ENCODE measurements at places on chromosomes 11 and 22. TPM values are rescaled to one million over a fixed set of nuclear protein-coding genes. Genes with fewer than 3 reads are reported as not detected.

- no peak for DNase-seq
Measured at GRCh38 chr22:37626556-37627075, 12.9 kb upstream of the SH3BP1 start.

DNA sequence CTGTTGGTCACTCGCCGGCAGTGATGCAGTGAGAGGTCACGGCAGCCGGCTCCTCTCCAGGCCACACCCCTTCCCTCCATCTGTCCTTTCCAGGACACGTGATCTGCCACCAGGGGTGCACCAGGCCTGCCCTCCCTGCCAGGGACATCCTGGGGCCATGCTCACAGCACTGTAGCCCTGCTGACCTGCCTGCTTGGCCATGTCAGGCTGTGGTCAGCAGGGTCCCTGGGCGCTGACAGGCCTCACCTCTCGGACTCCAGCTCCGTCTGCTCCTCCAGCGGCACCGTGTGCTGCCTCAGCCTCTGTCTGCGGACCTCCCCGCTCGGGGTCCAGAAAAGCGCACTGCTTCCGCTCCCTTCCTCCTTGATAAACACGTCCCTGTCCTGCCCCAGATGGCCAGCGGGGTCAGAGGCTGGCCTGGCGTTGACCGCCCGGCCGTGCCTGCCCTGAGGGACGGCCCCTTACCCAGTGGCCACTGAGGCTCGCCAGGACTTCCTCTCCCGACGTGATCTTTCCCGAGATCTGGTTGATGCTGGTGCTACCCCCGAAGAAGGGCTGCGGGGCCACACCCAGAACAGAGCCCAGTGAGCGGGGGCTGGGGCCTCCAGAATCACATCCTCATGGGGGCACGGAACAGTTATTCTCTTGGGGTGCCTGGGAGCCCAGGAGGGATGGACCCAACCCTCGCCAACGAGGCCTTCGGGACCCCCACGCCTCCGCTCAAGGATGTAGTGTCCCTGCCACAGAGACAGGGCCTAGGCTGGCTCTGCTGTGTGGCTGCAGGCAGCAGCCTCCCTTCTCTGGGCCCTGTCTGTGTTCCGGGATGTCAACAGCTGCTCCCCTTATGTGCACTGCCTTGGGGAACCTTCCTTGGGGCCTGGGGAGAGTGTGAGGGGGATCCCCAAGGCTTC is 36.3 kb upstream of the CARS1 start:
- peak; percentile 87 for DNase-seq

DNA sequence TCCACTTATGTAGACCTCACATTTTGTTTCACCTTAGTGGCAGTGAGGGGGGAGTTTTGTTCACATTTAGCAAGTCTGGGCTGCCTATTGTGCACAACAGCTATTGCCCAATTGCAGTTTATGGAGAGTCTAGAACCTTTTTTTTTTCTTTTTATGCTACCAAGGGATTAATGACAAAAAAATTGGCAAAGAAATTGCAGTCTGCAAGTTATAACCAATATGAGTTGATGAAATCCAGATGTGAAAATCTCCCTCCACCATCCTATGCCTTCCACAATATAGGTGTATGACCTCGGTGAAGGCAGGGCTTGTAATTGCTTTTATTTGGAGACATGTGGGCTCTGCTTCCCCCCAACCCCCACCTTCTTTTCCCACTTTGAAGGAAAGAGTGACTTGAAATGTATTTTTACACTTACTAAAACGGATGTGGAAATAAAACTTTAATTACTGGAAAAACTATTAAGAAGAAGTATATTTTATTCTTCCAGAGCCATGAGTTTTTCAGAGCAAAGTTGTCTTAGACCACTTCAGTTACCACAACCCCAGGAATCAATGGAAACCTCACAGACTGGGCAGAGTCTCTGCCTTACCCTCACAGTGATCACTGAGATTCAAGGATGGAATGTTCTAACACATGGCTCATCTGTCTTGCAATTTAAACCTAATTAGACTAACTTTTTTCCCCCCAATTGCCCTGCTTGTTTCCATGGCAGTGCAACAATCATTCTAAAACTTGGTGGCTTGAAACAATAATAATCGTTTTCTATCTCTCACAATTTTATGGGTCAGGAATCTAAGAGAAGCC is 120.8 kb upstream of the SLC5A12 start:
- DNase-seq: no peak

Gene C22orf31
- total RNA-seq: not detected

Gene KRTAP5-11
- total RNA-seq: 0.92 TPM

Gene RASL10A
- total RNA-seq: 5.1 TPM

GRCh38 chr11:118886681-118887111 is 3.0 kb downstream of the CXCR5 start:
- DNase-seq: peak; percentile 27

DNA sequence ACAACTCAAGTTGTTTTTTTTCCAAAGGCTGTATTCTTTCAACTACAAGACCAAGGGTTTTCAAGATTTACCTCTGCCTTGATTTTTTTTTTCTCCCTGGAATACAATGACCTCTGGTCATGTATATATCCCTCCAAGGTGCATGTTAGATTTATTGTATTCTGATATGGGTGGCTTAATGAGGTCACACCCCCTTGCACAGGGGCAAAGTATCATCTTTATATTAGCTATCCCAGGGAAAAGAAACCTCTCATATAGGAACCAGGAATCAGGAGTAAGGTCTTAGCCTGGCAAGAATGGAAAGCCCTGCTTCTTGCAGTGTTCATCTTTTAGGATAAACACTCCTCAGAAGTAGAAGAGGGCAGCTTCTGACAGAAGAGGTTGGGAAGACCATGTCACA is 516.9 kb upstream of the TENM4 start:
- no peak for DNase-seq

Gene CBLIF
- not detected for total RNA-seq

Gene DKK3
- 8.8 TPM for total RNA-seq

Gene MS4A1
- total RNA-seq: not detected

DNA sequence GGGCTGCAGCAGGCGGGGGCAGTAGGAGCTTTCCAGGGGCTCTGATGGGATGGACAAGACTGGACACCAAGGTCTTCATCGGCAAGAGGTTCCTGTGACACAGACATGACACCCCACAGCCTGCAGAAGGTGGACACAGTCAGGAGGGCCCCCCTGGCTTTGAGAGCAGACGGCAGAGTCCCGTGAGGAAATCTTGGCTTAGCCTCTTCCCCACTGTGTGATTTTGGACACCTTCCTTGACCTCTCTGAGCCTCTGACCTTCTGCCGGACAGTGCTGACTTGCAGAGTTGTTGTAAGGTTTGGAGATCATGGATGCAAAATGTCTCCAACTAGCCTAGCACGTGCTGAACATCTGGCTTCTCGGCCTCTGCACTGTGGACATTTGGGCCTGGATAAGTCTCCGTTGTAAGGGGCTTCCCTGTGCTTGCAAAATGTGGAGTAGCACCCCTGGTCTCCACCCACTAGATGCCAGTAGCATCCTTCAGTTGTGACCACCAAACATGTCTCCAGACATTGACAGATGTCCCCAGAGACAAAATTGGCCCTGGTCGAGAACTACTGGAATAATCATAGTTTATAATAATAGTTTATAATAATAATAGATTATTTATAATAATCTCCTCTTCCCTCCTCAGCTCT is 54.6 kb downstream of the MCM5 start:
- DNase-seq: peak; percentile 47

DNA sequence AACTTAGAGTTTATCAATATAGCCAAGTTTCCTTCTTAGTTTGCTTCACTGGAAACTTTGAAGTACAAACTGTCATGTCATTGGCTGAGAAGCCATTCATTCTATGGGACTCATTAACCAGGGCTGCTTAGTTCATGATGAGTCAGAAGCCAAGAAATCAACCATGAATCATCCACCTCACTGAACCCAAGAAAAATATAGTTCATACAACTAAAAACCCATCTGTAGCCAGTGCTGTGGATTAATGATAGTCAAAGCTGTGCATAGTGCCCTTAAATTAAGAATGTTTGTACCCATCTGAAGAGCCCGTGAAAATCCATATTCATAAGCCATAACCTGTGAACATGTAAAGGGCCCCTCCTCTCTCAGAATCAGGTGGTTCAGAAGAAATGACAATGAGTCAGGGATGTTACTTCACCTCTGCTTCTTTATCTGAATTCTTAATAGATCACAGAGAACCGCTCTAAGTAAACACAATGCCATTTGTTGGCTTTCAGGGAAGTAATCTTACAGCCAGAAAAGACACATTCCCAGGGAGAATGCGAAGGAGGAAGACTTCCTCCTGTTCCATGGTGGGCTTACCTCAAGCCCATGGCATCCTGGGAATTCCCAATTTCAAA is 25.4 kb downstream of the MMP20 start:
- DNase-seq: no peak

Gene PHF21B
- total RNA-seq: 17.7 TPM

Gene CLTCL1
- 11.0 TPM for total RNA-seq

Gene FAM181B
- total RNA-seq: 1.1 TPM

- DNase-seq: no peak
Measured at GRCh38 chr11:10778217-10778970, 27.3 kb downstream of the CTR9 start.

DNA sequence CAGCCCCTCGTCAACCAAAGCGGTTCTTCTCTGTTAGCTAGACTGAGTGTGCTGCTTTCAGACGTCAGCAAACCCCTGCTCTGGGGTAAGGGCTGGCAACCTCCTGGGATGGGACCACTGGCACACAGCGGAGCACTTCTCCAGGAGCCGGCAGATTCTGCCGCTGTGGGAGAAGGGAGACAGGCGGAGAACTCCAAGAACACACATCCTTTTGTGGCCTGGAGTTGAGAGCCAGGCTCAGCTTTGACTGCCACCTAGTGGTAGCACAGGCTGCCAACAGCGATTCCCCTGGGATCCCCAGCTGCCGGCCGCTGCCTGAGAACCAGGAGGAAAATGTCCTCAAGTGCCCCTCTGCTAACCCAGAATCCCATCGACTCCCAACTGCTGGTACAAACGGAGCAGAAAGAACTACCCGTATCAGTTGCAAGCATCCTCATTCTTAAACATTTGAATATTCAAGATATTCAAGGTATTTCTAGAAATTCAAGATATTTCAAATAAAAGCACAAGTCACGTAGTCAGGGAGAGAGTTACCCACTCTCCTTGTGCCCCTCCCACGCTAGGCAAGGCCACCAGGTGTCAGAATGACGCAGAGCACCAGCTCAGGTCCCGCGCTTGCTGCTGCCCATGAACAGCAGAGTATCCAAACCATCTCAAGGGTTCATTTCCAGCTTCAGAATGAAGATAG is 4.9 kb downstream of the LTO1 start:
- peak; percentile 95 for DNase-seq

- DNase-seq: peak; percentile 89
Measured at GRCh38 chr22:49853981-49854831, 562 bp downstream of the ZBED4 start.

DNA sequence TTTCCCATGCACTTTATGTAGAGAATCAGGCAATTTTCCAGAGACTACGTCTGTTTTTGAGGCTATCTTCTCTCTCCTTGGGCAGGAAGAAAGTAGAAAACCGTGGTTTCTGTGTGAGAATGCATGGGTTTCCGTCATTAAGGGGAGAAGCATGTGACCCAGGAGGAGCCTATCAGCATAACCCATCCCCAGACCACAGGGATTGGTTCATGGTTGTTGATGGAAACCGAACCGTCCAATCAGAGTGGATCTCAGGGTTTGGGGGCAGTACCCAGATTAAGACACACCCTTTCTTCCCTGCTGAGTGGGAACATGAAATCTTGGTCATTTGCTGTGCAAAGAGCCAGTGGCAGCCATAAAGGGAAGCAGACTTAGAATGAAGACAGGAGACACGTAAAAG is 517.8 kb downstream of the MN1 start:
- DNase-seq: no peak

Gene ATG16L2
- total RNA-seq: 6.2 TPM

GRCh38 chr11:61092280-61092766 is 10.0 kb upstream of the CD5 start:
- peak; percentile 51 for DNase-seq

DNA sequence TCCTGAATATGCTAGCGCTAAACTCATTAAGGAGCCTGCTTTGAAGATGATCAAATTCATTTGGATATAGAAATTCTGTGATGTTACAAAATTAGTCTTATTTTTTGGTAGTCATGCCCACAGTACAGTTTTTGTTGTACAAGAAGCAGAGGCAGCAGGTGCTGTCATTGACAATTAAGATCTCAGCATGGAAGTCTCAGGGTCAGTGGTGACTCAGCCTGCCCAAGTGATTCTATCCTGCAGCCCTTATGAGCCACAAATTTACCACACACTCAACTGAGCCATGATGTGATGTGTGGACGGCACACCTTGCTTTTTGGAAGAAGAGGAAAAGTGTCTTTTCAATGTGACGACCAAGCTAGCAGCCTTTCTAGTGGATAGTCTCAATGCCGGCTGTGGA is 153.6 kb upstream of the SORL1-AS1 start:
- no peak for DNase-seq

- no peak for DNase-seq
Measured at GRCh38 chr11:17579451-17579850, 32.4 kb downstream of the OTOG start.

Gene GRAMD1B
- 17.1 TPM for total RNA-seq

Gene LDLRAD3
- 12.9 TPM for total RNA-seq

GRCh38 chr11:125720781-125721180 is 25.3 kb upstream of the PATE1 start:
- DNase-seq: no peak

- DNase-seq: no peak
Measured at GRCh38 chr22:48906216-48906835, 921.3 kb downstream of the BRD1 start.

DNA sequence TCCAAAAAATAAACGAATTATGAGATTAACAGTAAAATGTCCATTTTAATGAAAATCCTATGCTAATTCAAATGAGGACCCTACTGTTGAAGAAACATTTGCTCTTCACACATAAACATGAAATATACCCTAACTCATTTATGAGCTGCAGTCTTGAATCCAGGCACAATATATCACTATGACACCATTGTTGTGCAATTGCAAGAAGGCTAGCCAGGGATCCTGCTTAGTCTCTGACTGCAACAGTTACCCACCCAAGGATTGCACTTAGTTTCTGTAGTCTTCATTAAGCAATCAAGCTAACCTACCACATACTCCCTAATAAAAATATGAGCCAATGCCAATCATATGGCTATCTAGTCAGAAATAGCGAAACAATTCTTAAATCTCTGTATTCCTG is 981.0 kb upstream of the FAT3 start:
- no peak for DNase-seq

DNA sequence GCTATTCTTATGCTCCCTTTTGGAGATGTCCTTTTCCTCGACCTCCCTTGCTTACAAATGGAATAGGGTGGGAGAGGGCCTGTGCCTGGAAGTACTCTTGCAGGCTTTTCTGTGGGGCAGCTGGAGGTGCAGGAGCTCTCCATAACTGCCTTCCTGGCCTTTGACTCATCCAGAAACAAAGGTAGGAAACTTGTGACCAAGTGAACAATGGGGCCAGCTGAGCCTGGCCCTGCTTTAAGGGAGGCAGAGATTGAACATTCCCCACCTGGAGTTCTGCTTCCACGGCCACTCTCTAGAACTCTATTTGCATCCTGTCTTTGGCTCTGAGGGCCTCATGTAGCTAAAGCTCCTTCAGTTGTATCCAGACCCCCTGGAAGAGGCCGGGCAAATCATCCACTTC is 5.1 kb upstream of the LYVE1 start:
- no peak for DNase-seq

- DNase-seq: no peak
Measured at GRCh38 chr11:1561266-1561665, 10.8 kb downstream of the DUSP8 start.
